ENCODE measurements at places on chromosomes 4 and X.

DNA sequence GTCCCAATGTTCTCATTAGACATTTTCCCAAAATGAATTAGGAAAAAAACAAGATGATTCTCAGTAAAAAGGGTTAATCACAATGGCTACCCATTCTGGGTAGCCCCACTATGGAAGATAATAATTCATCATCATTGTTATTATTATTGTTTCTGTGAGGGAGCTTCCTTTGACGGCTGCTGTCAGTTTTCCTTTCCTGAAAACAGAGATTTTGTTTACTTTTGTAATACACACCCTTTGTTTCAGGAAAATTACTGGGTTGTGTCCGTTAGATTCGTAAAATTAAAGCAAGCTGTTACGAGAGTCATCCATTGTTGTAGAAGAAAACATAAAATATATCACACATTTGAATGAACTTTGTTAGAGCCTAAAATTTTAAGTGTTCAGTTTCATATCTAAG, 192.9 kb upstream of the ANKRD50 start:
- no peak for DNase-seq

DNA sequence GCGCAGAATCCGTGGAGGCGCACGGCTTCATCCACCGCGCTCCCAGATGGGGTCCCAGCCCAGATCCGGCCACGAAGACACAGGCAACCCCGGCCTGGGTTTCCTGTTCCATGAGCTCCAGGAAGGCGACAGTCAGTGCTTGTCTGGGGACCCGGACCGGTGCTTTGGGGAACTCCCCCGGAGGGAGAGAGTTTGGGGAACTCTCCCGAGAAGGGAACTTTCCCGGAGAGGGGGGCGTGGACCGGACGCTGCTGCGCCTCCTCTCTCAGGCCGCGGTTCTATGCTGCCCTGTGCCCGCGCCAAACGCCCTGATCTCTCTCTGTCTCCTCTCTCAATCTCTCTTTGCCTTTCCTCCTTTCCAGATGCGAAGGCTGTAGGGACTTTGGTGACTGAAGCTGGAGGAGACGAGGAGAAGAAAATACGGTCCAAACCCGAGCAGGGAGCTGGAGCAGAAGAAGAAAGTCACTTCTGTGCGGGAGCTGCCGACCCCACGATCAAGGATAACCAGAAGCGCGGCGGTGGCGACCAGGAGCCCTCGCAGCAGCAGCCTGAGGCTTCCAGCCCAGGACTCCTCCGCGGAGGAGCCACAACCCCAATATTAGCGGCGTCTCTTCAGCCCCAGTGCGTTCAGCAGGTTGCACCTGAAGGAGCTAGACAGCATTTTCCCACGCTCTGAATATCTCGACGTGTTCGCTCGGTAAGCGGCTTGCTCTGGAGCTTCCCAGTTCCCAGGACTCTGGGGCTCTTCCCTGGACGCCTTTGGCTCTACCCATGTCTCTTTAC, 47.6 kb upstream of the NKAP start:
- DNase-seq = no peak

DNA sequence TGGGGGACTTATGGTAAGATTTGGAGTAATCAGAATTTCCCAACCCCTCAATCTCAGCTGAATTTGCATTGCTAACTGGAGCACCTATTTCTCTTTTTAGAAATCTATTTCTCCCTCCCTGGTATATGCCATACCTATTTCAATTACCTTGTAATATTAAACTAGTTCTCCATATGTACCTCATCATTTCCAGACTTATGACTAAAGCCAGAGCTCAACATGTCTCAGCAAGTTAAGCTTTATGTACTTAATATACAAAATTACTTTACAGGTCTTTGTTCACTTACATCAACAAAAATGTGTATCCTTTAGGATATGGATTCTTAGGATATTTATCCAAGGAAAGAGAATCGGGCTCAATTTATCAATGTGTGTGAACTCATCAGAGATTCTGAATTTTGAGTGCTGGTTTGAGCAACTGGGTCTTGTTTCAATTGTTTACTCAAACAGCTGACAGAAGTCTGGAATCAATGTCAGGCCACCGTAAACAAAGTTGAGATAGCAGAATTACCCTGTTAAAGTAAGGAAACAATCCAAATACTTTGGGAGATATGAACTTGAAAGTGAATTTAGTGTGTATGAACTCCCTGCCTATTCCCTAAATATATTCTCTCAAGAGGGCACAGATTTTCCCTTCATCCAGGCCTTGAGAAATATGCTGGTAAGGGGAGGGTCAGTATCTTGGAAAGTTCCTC, 199.6 kb downstream of the VEGFC start:
- no peak for DNase-seq

DNA sequence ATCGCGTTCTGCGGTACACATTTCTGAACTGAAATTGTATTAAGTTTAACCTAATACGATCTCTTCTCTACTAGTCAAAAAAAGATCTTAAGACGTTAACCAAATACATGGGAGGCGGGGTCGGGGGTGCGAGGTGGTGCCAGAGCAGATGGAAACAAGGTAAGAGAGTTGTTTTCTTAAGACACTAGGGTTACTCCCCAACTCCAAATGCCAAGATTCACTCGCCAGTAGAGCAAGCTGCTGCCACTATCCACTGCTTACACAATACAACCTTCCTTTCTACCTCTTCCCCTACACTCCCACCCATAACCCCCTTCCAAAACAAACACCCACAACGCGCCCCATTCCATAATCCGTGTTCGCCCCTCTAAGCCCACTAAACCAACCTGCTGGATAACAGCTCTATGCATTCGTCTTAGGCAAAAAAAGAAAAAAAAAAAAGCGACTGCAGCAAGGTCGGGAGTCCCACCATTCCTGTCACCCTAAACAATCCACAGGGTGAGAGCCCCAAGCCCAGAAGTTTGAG, 1.3 kb downstream of the LCORL start:
- DNase-seq = peak; percentile 16

DNA sequence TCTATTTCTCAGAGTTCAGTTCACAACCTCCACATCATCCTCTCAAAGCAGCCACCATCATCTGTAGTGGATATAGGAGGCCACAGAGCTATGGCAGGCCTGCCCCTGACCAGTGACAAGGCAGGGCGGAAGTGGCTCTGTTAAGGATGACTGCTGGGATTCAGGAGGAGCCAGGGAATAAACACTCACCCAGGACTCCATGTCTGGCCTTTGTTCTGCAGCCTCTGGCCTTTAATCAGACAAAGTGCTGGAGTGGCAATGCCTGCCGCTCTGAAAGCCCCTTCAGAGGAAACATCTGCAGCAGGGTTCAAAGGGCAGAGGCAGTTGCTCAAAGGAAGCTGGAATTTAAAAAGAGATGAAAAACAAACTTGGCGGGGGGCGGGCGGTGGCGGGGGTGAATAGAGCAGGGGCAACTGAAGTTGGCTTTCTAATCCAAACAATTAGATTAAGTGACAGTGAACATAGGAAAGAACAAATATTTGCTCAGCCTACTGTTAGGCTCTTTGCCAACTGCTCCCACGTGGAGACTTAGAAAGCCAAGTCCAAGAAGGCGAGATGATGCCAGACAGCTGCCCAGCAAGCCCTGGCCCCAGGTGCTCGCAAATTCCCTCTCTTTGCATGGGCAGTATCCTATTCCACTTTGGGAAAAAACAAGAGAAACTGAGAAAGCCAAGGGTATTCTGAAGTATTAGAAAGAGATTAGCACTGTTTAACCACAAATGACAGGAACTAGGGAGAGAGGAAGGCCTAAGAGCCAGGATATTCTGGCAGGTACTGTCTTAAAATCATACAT, 5.5 kb downstream of the MPP1 start:
- DNase-seq = peak; percentile 35

- peak; percentile 80 for DNase-seq
Measured at GRCh38 chr4:121146530-121146929, 17.6 kb downstream of the TNIP3 start.

- DNase-seq = no peak
Measured at GRCh38 chr4:174672276-174672675, 150.0 kb upstream of the HPGD start.

DNA sequence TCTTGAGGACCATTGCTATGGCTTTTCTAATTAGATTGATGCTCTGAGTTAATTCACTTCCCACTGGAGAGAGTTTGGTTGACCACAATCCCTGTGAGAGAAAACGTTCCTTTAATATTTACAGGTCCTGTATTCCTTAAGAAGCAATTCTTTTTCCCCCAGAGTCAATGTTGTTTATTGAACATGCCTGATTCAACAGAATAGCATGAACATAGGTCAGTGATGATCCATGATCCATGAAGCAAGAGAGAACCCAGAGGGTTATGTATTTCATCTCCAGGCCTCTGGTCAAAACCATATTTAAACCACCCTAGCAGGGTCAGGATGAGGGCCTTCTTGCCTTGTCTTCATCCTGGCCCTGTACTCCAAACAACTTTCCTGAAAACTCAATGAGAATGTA, 39.4 kb upstream of the EFHC2 start:
- DNase-seq = no peak

DNA sequence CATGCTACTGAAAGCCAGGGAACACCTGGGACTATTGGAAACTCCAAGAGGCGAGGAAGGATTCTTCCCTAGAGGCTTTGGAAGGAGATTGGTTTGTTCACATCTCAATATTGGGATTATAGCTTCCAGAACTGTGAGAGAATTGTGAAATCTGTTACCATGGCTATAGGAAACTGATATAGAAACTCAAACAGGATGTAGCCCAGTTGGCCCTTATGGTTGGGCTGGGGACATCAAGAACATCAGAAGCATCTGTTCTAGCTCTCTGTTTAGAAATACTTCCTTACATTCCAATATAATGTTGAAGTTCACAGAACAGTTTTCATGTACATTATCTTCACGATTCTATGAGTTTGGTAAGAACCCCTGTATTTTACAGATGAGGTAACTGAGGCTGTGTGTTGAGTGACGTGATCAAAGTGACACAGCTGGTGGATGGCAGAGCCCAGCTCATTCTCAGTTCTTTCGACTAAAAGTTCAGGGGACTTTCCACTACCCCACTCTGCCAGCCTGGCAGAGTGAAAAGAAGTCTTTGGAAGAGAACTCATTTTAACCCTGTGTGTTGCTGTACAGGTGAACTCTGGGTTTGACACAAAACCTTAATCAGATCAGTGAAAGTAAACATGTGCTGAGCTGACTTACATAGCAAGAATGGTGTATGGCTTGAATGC, 183.0 kb downstream of the GBA3 start:
- DNase-seq = no peak
